NCI-H510A (cell line): ENCODE measurements at places on chromosomes 11 and 22.
A peak's percentile ranks its signal among the peaks of the same experiment; 100 is the strongest.

DNA sequence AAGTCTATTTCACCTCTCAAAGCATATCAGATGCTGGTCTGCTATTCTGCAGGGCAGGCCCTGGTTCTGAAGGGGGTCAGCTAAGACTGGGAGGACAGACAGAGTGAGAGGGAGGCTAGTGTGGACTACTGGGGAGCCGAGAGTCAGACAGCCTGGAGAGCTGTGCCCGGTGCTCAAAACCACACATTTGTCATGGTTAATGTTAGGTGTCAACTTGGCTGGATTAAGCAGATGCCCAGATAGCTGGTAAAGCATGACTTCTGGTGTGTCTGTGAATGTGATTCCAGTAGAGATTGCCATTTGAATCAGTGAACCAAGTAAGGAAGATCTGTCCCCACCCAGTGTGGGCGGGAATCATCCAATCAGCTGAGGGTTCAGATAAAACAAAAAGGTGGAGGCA is 102.6 kb downstream of the SNX19 start:
- no peak for DNase-seq

DNA sequence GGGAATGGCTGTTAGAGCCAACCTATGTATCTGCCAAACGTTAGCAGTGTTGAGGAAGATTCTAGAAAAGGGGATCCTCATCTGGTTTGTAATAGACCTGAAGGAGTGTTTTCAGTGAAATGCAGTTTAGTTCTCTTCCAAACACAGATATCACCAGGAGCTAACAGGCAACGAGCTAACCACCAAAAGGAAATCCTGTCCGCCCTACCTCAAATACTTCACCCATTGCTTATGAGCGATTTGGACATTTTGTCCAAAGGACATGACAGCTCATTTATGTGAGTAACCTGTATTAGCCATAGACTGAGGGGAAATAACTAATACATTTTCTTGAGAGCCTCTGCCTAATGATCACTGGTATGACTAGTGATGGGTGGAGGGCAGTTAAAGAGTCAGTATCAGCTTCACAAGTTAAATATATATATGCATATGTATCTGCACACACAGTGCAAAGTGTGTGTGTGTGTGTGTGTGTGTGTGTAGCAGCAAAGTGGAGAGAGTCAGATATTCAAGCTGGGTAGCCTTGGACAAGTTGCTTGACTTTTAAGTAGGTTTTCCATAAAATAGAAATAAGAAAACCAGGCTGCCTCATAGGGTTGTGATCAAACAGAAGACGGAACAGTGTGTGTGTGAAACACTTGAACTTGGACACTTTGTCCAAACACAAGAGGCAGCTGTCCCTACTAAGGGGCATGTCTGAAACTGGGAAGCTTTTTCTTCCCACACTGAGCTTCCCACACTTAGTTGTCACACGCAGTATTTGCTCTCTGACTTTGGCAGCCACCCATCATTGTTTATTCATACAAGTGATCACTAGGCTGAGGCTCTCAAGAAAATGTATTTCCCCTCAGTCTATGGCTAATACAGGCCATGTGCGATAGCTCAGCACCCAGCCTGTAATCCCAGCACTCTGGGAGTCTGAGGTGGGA is 940 bp upstream of the C11orf91 start:
- no peak for DNase-seq

- DNase-seq: no peak
Observed at GRCh38 chr11:69352166-69352565, 58.2 kb downstream of the MYEOV start.

DNA sequence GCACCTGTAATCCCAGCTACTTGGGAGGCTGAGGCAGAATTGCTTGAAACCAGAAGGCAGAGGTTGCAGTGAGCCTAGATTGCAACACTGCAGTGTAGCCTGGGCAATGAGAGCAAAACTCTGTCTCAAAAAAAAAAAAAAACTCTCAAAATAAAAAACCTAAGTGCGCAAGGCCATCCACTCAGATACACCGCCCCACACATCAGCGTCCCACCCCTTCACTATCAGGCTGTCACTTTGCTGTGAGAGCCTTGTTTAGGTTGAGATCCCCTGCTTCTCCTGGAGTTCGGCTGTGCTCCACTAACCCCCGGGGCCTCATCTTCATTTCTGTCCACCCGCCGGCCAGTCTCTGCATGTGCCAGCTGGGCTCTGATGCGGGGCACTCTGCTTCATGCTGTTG is 12.1 kb downstream of the SLC25A1 start:
- no peak for DNase-seq

DNA sequence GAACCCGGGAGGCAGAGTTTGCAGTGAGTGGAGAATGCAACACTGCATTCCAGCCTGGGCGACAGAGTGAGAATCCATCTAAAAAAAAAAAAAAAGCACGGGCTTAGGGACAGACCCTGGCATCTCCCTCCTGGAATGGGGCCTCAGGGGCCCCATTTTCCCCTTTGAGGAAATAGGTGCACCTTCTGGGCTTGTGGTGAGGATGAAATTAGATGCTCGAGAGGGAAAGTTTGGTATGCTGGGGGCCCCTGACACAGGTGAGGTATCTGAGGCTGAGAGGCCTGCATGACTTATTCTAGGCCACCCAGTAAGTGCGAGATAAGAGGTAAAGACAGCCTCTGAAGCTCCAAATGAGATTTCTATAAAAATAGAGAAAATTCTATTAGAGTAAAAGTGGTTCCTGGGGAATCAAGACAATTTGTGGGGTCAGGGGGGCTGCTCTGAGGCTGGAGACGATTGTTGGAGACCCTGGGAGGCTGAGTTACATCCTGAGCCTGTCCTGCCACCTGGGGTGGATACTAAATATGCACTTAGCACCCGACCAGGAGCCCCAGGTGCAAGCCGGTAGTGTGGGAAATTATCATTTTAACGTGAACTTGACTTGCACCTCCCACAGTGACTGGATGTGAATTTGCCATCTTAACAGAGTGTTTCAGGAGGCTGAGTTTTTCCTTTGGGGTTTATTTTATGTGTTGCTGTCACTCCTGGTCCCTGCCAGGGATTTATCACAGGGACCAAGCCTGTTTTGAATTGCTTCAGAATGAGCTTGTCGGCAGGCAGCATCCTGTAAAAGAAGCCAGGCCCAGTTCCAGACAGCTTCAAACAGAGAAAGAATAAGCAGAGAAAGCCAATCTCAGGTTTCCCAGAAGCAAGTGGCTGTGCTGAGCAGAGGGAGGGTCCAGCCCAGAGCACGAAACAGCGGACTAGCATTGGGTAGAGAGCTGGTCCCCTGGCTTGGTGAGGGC is 48.4 kb upstream of the TSKU start:
- DNase-seq: no peak

- no peak for DNase-seq
Observed at GRCh38 chr11:79699246-79699645, 258.4 kb upstream of the TENM4 start.

DNA sequence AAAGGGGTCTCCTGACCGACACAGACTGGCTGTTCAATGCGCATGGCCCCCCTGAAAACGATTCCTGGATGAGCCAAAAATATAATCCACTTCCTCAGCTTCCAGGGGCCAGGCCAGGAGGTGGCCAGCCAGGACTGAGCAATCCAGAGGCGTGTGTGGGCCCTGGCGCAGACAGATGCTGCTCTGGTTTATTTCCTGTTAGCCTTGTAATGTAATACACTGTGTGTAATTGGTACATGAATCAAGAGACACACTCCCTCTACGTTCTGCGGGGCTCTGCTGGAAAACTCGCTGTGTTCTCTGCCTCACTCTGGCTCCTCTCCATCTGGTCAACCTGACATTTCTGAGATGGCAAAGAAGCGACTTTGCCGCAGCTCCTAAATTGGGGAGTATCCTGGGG is 26.3 kb upstream of the ISX start:
- no peak for DNase-seq

DNA sequence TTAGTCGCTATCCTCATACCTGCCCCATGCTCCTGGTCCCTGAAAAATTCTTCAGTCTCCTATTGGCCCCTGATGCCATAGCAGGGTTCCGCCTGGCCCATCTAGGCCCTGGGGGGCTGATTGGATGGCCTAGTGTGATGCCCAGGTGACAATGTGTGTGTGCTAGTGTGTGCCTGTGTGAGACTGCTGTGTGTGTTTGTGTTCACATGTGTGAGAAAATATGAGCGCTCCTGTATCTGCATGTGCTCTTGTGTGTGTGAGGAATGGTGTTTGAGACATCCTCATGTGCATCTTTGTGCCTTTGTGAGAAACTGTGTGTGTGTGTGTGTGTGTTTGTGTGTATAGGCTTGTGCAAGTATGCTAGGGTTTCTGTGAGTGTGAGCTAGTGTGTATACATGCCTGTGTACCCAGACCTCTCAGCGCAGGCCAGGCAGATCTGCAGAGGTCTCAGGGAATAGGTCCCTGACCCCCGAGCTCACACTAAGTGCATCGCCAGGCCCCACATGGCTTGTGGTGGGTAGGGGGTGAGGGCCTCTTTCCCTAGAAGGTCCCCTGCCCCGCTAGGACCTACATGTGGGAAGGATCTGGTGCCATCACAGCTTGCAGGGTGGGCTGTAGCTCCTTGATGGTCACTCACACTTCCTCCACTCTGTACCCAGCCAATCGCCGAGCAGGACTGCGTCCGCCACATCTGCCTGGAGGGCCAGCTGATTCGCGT is 64.6 kb downstream of the OTOG start:
- DNase-seq: no peak

- no peak for DNase-seq
Observed at GRCh38 chr11:69662021-69662698, 13.0 kb downstream of the LTO1 start.

DNA sequence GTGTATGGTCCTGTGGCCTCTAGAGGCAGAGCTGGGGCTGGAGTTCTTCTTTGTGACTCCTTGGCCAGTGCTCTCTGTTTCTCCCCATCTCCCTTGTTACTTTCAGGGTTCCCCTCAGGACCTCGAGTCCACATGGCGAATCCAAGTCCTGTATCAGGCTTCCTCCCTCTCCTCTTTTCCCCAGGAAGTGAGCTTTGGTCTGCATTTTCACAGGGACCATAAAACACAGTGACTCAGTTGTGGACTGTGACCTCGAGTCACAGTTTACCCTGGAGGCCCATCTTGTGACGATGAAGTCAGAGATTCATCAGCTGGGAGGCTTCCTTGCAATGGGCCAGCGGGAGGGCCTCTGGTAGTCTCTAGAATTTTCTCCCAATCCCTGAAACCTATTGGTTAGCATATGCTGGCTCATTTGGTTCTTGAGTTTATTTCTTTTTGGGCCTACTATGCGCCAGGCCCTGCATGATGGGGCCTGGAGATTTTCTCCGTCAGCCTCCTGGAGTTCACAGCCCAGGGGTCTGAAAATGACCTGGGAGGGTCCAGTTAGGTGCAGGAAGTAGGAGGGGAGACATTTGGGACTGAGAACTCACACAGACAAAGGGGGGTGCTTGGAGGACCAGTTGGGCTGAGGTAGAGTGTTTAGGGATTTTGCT is 100.8 kb downstream of the KIAA1671 start:
- no peak for DNase-seq

DNA sequence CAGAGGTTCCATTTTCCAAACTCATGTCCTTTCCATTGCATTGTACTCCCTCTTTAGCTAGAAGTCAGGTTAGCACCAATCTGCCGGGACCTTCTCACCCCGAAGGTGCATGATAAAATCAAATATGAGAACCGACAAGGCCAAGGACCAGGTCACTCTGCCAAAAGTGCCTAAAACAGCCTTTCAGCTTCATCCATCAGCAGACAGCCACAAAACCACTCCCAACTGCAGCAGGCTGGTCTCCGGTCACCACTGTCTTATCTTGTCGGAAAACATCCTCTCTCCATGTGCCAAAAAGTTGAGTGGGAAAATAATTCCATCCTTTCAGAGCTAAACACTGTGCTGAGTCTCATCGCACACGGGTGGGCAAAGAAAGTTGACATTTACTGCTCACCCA is 1.4 kb downstream of the PI4KA start:
- DNase-seq: no peak

GRCh38 chr11:132347156-132348090 is 977.0 kb downstream of the NTM start:
- DNase-seq: no peak

GRCh38 chr11:21485006-21485405 is 707.9 kb upstream of the ANO5 start:
- DNase-seq: no peak

DNA sequence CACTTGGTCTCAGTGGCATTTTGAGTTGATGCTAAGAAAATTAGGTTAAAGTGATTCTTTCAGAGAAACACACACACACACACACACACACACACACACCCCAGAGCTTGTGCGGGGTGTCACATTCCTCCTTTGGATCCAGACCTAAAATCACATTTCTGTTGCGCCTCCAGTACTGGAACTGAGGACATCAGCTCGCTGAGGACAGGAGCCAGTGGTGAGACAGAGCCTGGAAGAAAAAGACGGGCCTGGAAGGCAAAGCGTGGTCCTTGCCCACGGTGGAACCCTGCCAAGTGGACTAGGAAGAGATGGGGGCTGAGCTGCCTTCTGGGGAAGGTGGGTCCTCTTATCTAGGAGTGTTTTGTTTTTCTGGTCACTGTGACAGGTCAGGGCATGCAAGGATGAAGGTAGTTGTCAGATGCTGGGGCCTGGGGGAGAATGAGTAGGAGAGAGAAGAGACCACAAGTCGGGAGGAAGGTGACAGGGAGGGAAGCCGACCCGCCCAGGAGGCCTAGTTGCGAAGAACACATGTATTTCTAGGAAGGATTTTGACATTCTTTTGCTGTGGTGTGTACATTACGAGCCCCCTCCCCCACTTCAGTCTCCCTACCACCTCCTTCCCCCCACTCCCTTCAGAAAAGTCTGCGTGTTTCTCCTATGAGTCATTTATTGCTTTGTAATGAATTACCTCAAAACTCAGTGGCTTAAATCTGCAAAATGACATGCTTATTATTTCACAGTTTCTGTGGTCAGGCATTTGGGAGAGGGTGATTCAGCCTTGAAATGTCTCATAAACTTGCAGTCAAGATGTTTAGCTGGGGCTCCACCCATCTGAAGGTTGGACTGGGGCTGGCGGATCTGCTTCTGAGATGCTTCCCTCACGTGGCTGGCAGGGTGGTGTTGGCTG is 4.8 kb upstream of the ELFN2 start:
- no peak for DNase-seq

- peak; percentile 23 for DNase-seq
Observed at GRCh38 chr11:45655347-45655756, 10.1 kb downstream of the CHST1 start.

- no peak for DNase-seq
Observed at GRCh38 chr11:114250993-114251814, 45.0 kb upstream of the NNMT start.

GRCh38 chr11:75576017-75576416 is 14.0 kb downstream of the SERPINH1 start:
- no peak for DNase-seq

DNA sequence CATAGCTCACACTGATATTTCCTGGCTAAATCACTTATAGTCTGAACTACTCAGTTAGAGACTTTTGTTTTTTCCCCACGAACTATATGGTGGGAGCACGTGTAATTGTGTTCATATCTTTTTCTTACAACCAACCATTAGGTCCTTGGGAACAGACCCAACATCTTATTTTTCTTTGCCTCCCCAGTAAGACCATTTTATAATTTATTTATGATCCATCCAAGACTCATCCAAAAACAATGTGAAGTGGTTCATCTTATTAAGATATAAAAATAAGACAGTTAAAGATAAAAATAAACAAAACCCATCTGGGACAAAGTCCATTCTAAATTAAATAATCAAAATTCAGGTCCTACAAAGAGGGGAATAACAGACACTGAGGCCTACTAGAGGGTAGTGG is 90.8 kb downstream of the FAM168A start:
- no peak for DNase-seq
